ENCODE measurements at places on chromosomes 7 and 10. TPM values are rescaled to one million over a fixed set of nuclear protein-coding genes. Genes with fewer than 3 reads are reported as not detected.

Gene PGAM2
- total RNA-seq: 1.8 TPM

Gene CRHR2
- not detected for total RNA-seq

Gene PAX2
- not detected for total RNA-seq

Gene MKLN1
- total RNA-seq: 37.9 TPM

Gene TAS2R3
- total RNA-seq: not detected

DNA sequence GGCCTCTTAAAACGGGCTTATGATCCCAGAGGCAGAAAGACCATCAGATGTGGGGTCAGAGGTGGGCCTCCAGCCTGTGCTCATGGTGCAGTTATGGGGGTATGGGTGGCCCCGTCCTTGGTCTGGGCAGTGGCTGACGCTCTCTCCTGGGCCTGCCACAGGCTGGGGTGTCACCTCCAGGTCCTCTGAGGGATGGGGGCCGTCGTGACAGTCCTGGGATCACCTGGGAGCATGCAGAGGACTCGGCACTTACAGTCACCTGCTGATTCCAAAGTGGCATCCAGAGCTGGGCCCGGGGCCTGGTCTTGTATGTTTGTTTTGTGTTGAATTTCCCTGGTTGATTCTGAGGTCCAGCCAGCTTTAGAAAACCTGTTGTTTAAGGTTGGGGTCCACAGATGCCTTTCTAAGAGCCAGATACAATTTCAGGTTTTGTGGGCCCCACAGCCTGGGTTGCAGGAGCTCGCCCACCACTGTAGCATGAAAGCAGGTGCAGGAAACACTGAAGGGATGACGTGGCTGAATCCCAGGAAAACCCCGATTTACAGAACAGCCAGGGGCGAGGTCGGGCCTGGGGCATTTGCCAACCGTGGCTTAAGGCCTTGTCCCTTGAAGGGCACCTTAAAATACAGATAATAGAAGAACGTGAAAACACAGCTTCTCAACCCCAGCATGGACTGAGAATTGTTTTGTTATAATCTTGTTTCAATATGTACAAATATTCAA lies 170.7 kb upstream of the PPP2R2D start:
- no peak for DNase-seq

DNA sequence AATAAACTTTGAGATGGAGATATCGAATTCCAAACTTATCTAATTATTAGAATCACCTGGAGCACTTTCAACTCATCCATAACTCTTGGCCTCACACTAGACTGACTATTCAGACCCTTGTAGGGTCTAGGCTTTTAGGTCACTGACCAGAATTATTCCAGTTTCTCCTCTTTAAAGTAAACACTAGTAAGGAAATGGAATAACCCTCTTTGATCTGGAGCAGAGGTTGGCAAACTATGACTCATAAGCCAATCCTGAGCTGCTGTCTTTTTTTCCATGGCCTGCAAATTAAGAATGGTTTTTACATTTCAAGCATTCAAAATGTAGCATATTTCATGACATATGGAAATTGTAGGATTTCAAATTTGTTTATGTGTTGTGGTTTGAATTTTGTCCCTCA lies 1601.9 kb downstream of the REEP3 start:
- no peak for DNase-seq

DNA sequence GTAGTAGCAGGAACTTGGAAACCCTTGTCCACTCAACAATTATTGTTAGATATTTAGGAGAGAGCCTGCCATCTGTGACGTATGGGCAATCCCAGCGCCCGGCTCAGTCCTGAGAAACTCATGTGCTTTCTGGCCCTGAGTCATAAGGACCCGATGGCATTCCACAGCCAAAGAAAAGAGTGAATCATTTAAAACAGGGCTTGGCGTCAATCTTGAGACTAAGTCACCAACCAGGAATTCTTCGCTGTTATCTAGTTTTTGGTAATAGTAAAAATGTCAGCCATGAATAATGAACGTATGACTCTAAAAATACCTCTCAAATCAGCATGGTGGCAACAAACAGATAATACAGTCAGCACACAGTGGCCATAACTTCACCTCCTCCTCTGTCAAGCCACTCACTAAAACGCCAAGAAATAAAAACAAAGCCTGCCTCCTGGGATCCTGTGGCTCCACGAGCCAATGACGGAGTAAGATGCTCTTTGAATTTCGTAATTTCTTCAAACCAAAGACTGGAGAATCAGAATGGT lies 140.8 kb downstream of the ADAM12 start:
- no peak for DNase-seq
